ENCODE measurements at places on chromosomes 5 and 9. TPM values are rescaled to one million over a fixed set of nuclear protein-coding genes. Genes with fewer than 3 reads are reported as not detected.

- DNase-seq: no peak
Measured at GRCh38 chr5:141862936-141863543, 15.2 kb downstream of the PCDH1 start.

DNA sequence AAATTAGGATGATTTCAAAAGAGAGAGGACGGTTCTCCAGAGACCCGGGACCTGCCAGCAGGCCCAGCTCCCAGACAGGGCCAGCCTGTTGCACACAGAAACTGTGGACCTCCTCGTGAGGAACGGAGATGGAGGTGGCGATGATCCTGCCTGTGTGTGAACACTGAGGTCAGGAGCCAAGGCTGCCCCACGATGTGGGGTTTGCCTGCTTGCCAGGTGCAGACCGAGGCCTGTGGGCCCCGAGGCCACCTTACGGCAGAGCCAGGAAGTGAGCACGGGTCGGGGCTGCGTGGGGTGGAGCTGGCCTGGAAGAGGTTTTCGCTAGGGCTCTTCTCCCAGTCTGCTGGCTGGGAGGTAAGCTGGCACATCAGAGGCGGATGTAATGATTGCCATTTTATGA is 4.3 kb downstream of the FAM163B start:
- DNase-seq: no peak

- DNase-seq: no peak
Measured at GRCh38 chr5:156971415-156971814, 8.4 kb upstream of the TIMD4 start.

SPATA31C1 gene
- not detected for total RNA-seq

Data from ureter (tissue), 1 donor.